ENCODE measurements at places on chromosomes 2 and 18. TPM values are rescaled to one million over a fixed set of nuclear protein-coding genes. Genes with fewer than 3 reads are reported as not detected.

The ASB18 gene
- total RNA-seq, result not detected

The NLRC4 gene
- not detected for total RNA-seq

The FKBP7 gene
- 31.2 TPM for total RNA-seq

The CHST9 gene
- not detected for total RNA-seq

The GAL3ST2 gene
- total RNA-seq, result 0.43 TPM

Measured in fibroblast of villous mesenchyme (primary cell).